ENCODE measurements at places on chromosomes 5 and 9. TPM values are rescaled to one million over a fixed set of nuclear protein-coding genes. Genes with fewer than 3 reads are reported as not detected.

GRCh38 chr5:77259476-77259875, 49.0 kb downstream of the PDE8B start:
- H3K4me1 ChIP-seq, result no peaks in the 10 kb centered on the region
- no peaks in the 10 kb centered on the region for H3K27me3 ChIP-seq
- no peak overlapping the region for H3K4me3 ChIP-seq
- DNase-seq, result no peak
- H3K36me3 ChIP-seq, result no peaks in the 10 kb centered on the region

DNA sequence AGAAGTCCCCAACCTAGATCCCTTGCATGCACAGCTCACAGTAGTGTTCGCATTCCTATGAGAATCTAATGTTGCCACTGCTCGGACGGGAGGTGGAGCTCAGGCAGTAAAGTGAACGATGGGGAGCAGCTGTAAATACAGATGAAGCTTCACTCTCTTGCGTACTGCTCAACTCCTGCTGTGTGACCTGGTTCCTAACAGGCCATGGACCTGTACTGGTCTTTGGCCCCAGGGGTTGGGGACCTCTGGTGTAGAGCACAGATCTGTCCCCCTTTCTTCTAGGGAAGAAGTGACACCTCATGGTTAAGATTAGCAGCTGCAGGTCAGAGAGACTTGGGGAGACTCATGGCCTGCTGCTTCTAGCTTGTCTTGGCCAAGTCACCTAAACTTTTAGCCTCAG, 7.1 kb downstream of the ARHGEF28 start:
- DNase-seq, result no peak
- no peaks in the 10 kb centered on the region for H3K36me3 ChIP-seq
- H3K4me3 ChIP-seq, result no peak overlapping the region
- H3K4me1 ChIP-seq, result no peaks in the 10 kb centered on the region
- no peak overlapping the region for H3K27ac ChIP-seq
- peaks cover 2% of the 10 kb centered on the region for H3K27me3 ChIP-seq

DNA sequence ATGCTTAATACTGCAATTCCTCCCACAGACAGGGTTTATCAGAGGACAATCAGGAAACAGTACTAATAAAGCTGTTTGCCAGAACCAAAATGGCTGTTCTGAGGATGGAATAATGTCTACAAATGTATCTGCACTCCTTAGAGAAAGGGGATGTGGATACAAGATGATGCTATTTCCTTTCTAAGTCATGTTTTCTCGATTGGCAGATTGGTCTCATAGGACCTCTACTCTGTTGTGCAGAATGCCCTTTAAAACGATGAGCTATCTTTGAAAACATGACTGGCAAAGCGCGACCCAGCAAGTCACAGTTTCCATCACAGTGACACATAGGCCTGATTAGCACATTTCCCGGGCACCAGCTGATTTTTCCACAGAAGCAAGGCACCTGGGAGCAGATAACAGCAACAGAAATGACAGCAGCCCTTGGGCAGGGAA, 54.0 kb downstream of the AOPEP start:
- H3K4me3 ChIP-seq, result no peak overlapping the region
- no peaks in the 10 kb centered on the region for H3K27me3 ChIP-seq
- H3K27ac ChIP-seq, result no peak overlapping the region
- DNase-seq, result no peak
- H3K4me1 ChIP-seq, result no peaks in the 10 kb centered on the region
- no peaks in the 10 kb centered on the region for H3K36me3 ChIP-seq

DNA sequence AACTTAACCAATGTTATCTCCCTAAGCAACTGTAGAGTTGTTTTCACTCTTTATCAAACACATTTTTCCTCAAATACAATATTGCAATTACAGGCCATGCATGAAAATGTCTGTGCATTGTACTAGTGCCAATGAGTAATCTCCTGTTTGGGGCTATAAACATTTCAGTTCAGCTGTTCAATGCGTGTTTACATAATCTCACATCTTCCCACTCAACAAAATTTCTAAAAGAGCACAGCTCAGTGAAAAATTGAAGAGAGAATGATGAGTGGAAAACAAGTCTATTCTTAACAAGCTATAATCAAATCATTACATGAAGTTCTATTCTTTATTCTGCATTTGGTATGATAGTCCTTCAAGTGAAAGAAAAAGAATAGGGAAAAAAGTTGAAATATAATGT, 780.5 kb upstream of the CDH9 start:
- H3K4me3 ChIP-seq, result no peak overlapping the region
- no peaks in the 10 kb centered on the region for H3K27me3 ChIP-seq
- no peaks in the 10 kb centered on the region for H3K36me3 ChIP-seq
- no peak overlapping the region for H3K27ac ChIP-seq
- no peak for DNase-seq

Gene SLU7
- 33.3 TPM for total RNA-seq

- H3K4me1 ChIP-seq, result peaks cover 2% of the 10 kb centered on the region
- H3K36me3 ChIP-seq, result no peaks in the 10 kb centered on the region
- no peak for DNase-seq
- H3K27me3 ChIP-seq, result no peaks in the 10 kb centered on the region
- H3K27ac ChIP-seq, result no peak overlapping the region
- H3K4me3 ChIP-seq, result no peak overlapping the region
Observed at GRCh38 chr5:72495410-72495809, 11.8 kb downstream of the ZNF366 start.

DNA sequence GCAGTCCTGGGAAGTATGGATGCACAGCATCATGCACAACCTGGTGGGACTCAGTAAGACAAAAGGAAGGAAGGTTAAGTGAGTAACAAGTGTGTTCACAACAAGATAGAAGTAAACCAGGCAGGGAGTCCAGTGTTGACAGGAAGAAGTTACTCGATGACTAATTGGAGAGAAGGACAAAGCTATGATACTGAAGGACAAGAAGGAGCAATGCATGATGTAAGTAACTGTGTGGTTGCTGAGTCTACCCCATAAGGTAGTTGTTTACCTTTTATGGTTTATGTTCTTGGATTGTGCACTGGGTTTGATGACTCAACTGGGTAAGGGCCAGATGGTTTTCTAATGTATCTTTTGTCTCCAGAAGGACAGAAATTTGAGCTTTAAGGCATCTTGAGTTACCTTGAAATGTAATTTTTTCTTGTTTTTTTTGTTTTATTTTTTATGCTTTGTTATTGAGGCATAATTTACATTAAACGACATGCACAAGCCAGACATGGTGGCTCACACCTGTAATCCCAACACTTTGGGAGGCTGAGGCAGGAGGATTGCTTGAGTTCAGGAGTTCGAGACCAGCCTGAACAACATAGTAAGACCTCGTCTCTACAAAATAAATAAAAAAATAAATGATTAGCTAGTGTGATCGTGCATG, 89.2 kb upstream of the CAST start:
- no peaks in the 10 kb centered on the region for H3K27me3 ChIP-seq
- H3K27ac ChIP-seq, result no peak overlapping the region
- no peak overlapping the region for H3K4me3 ChIP-seq
- H3K36me3 ChIP-seq, result no peaks in the 10 kb centered on the region
- no peaks in the 10 kb centered on the region for H3K4me1 ChIP-seq

GRCh38 chr5:94916619-94917018, 298.1 kb downstream of the SLF1 start:
- no peaks in the 10 kb centered on the region for H3K4me1 ChIP-seq
- H3K27ac ChIP-seq, result no peak overlapping the region
- H3K4me3 ChIP-seq, result no peak overlapping the region
- no peak for DNase-seq
- no peaks in the 10 kb centered on the region for H3K27me3 ChIP-seq

- no peak for DNase-seq
- no peak overlapping the region for H3K27ac ChIP-seq
- no peak overlapping the region for H3K4me3 ChIP-seq
- peaks cover 3% of the 10 kb centered on the region for H3K4me1 ChIP-seq
- H3K27me3 ChIP-seq, result no peaks in the 10 kb centered on the region
Observed at GRCh38 chr9:107513464-107514100, 24.0 kb upstream of the KLF4 start.

Gene LTC4S
- total RNA-seq, result 3.7 TPM

All from H9 (cell line).